ENCODE measurements at places on chromosomes 11 and 22.
A peak's percentile ranks its signal among the peaks of the same experiment; 100 is the strongest.

DNA sequence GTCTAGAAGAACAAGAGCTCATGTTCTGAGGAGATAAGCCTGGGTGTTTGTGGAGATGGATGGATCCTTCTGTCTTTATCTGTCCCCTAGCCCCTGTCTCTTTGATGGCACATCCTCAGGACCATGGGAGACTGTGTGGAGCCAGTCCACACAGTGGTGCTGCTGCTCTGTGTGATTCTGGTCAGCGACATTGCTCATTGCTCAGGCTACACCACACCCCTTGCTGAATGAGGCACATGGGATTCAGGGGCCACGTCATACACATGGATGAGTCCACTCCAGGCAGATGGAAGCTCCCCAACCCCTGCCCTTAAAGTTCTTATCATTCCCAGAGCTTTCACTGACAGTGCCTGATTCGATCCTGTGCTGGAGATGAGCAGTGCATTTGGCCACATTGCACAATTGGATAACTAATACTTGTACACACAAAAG, 222.2 kb downstream of the NAV2 start:
- no peak for DNase-seq

DNA sequence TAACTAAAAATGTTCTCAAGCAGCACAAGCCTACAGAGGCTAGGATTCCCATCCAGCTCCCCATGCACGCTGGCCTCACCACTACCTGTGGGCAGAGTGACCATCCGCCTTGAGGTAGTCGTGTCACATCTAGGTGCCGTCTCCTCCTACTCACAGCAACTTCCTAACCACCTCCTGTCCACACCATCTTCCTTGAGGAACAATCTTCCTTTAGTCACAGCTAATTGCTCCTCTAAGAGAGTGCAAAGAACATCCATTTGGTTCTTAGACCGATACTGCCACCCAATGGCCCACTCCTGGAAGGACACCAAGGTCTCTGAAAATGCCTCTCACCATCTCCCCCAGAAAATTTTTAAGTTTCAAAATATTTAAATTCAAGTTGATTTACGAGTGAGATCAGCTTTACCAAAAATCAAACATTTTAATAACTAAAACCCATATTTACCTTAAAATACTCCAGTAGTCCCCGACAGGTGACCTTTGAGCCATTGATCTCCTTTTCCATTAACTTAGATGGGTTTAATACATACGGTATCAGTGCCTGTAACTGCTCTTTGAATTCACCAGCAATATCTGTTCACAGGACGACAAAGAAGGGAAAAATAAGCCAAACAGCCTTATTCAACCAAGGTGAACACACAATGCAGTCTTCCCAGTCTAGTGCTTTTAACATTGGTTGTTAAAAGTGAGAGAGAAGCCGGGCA, 21.7 kb upstream of the PLAAT3 start:
- DNase-seq = peak; percentile 74

GRCh38 chr11:67272327-67273259, 6.3 kb downstream of the GRK2 start:
- DNase-seq = no peak

- DNase-seq = no peak
These were observed at the start of gene KCNJ5 for GRCh38 chr11:128890543-128891368. TSS of gene KCNJ5 (plus strand) at chr11:128891356. CDS start at chr11:128911274, 19,918 bp downstream.

GRCh38 chr22:49523374-49524008, 304.2 kb downstream of the BRD1 start:
- no peak for DNase-seq

- no peak for DNase-seq
These were observed 170.9 kb downstream of the MIAT start for GRCh38 chr22:26828311-26828710.

GRCh38 chr11:11528986-11529385, 92.8 kb downstream of the GALNT18 start:
- no peak for DNase-seq

GRCh38 chr11:42422090-42422489, 889.7 kb upstream of the API5 start:
- DNase-seq = no peak

DNA sequence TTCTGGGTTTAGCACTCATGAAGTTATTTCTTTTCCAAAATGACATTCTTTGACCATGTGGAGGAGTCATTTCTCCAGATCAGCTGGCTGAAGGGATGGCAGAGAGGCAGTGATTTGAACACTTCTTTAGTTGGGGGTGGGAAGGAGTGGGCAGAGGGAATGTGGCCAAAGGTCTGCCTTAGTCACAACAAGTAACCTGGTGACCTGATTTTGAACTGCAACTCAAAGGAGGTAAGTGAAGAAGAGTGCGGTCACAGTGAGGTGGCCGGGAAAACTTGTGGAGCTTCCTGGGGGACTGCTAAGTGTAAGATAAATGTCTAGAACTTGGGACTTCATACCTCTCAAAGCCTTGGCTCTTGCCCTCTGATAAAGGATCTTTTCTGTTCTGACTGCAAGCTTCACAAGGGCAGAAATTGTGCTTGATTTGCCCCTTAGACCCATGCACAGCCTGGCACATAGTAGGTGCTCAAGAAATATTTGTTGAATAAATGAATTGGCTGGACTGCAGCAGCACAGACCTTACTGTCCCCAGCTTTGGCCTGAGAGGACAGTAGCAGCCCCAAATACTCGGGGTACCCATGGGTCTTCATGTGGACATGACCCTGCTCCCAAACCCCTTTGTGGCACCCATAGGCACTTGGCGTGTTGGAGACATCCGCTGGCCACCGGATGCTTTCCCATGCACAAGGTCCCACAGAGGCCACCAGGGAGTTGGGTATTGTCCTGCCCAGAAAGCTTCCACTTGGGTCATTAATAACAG, 99.0 kb upstream of the ALX4 start:
- no peak for DNase-seq

GRCh38 chr11:99098258-99098657, 77.5 kb downstream of the CNTN5 start:
- DNase-seq = no peak

DNA sequence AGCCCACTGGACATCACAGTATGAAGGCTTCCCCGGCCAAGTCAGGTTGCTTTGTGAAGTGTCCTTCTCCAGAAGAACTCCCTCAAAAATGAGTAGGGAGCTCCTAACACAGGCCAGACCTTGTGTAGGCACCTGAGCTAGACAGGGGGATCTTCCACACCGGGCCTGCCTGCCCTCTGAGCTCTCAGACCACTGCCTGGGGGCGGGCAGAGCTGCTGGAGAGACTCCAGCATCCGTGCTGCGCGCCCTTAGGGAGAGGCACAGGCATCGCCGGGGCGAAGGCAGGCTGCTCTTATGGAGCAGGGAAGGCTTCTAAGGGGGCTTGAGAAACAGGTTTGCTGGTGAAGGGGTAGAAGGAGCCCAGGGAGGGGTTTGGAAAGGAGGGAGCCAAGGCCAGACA, 4.4 kb downstream of the KCNJ5 start:
- no peak for DNase-seq

DNA sequence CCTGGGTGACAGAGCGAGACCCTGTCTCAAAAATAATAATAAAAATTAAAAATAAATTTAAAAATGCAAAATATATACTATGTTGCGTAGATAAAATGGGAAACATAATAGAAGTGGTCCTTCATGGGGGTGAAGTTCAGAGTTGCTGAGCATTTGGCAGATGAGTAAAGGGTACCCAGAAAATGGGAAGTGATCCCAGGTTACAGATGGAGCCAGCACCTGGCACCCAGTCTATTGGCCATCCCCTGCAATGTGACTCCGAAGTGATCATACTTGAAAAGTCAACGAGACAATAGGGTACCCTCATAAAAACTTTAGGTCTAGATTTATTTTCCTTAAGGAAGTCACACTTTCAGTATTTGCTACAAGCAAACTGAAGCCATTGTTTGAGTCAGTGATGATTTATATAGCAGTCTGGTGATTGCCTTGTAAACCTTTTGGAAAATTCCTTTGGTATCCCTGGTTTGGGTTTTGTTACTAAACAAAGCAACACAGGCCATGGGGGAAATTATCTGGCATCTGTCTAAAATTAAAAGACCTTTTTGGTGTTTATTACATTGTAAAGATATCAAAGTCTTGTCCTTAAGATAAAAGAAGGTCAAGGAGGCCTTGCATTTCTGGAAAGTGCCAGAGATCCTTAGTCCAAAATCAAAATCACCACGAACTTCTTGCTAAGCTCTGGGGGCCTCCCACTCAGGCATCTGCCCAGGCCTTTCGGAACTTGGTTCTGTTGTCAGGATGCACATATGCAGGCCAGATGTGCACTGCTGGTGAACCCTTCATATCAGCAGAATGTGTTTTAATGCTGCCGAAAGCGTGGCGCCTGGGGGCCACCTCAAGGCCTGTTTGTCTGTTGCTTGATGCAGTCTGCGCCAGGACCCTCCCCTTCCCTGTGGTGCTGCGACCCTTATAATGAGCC, 4.3 kb downstream of the SMARCB1 start:
- no peak for DNase-seq

GRCh38 chr22:48077699-48078098, 1315.2 kb downstream of the TBC1D22A start:
- DNase-seq = no peak

DNA sequence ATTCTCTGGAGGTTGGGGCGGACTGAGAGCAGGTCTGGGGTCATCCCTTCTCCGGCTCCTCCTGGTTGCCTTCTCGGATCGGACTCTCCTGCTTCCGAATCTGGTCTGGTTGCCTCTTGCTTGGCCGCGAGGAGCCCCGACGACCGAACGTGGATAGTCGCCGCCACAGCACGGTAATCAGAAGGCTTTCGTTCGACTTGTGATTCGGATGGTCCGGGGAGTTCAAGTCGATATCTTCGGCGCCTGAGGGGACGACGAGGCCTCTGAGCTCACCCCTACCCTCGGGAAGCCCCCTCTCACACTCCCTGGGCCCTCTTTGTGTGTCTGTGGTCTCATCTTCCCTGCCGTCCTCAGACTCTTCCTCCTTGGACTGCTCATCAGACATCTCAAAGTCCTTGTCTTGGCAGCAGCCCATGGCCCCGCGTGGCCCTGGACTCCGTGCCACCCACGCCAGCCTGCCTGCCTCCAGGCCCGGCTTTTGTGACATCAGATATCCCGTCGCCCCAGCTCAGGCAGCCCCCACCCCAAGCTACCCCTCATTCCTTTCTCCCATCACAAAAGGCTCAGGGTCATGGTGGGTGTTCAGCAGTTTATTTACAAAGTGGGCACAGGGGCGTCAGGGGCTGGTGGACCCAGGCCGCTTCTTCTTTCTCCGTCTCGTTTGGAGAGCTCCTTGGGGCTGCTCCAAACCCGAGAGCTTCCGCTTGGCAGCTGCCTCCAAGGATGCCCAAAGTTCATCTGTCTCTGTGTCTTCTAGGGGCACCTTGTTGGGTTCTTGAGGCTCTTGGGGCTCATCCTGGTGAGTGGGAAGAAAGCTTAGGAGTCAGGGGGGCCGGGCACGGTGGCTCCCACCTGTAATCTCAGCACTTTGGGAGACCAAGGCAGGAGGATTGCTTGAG, at the start of gene TEX54:
TSS of gene TEX54 (minus strand) at position 506 of the 899 bp plus-strand sequence.
- DNase-seq = no peak

DNA sequence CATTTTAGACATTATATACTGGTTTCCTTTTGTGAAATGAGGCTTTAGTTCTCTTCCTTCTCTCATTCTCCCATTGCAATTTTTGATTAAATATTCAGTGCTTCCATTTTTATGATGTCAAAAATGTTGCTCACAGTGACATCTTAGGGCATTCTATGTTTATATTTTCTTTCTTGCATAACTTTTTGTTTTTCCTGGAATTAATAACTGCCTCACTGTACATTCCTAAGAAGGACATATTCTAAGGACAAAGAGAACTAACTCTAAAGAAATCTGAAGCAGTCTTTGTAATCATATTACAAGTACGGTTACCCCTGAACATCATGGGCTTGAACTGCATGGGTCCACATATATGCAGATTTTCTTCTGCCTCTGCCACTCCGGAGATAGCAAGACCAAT, 25.8 kb upstream of the P2RY6 start:
- DNase-seq = no peak

- DNase-seq = no peak
These were observed 333.5 kb downstream of the BUD13 start for GRCh38 chr11:116439361-116439677.

DNA sequence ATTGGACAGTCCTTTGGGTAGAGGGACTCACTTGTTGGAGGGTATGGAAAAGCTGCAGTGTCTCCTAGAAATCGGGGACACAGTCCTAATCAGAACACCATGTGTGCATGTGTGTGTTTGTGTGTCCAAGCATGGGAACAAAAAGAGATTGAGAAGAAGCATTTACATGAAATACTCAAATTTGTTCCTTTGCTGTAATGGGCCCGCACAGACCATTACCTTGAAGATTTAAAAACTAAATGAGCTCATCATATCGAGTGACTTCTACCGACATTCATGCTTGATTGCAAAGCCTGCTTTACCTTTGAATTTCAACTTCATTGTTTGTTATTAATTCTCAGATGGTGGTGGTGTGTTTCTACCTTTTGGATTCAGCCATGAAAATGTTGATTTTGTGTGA, 106.9 kb downstream of the ZBTB16 start:
- DNase-seq = no peak

- no peak for DNase-seq
These were observed 44.8 kb upstream of the ARHGAP20 start for GRCh38 chr11:110757066-110757465.

DNA sequence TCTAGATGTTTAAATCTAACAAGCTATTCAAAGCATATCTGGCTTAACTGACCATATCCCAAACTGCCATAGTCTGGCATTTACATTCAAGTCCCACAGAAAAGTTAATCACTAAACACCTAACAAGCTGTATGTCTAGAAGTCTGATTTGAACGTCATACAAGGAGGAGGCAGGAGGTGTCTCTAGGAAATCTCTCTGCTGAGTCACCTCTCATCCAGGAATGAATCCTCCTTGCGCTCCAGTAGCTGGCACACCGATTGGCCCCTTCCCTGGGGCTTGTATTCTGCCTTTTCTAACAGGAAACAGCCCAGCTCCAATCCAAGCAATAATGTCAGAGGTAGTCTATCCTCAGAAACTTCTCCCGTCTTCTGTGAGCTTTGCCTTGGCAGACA, 31.8 kb downstream of the FEZ1 start:
- DNase-seq = no peak

GRCh38 chr11:10243896-10244575, 50.0 kb downstream of the SBF2 start:
- no peak for DNase-seq

DNA sequence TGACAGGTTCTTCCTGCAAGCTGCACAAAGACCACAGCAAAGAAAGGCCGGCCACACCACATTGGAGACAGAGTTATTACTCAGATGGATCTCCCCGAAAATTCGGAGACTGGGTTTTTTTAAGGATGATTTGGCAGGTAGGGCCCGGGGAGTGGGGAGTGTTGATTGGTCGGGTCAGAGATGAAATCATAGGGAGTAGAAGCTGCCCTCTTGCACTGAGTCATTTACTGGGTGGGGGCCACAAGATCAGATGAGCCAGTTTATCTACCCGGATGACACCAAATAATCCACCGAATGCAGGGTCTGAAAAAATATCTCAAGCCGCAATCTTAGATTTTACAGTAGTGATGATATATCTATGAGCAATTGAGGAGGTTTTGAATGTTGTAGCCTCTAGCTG, 401.8 kb upstream of the FAT3 start:
- no peak for DNase-seq

GRCh38 chr22:43745411-43745770, 66.7 kb downstream of the EFCAB6 start:
- no peak for DNase-seq

- no peak for DNase-seq
These were observed 15.1 kb upstream of the MRGPRX2 start for GRCh38 chr11:19075636-19076035.
